ENCODE measurements at places on chromosomes 4 and X. TPM values are rescaled to one million over a fixed set of nuclear protein-coding genes. Genes with fewer than 3 reads are reported as not detected.

Gene IGFBP7
- total RNA-seq = 65.0 TPM

Gene TAF7L
- not detected for total RNA-seq

Gene NAT8L
- total RNA-seq = 5.6 TPM

Gene AWAT2
- total RNA-seq = 0.23 TPM

Gene ATP1B4
- not detected for total RNA-seq

Gene GSPT2
- 7.4 TPM for total RNA-seq

Gene XG
- total RNA-seq = not detected

Gene KLB
- total RNA-seq = not detected

- DNase-seq = peak; percentile 6
Measured at GRCh38 chrX:12249997-12250396, 111.7 kb downstream of the FRMPD4 start.

DNA sequence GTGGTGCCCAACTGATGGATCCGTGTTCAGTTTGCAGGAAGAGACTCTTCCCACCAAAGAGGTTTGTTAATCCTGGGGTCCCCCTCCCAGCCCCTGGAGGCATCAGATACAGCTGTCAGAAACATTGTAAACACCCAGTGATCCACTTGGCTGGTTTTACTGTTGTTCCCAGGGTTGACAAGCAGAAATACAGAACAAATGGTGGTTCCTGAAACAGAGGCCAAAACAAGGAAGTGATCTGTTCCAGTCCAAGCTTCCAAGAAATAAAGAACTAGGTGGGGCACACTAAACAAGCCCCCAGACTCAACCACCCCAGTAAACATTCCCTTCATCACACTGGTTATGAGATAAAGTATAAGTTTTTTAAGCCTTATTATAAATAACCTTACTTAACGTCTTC, 1.4 kb downstream of the TMLHE start:
- no peak for DNase-seq

DNA sequence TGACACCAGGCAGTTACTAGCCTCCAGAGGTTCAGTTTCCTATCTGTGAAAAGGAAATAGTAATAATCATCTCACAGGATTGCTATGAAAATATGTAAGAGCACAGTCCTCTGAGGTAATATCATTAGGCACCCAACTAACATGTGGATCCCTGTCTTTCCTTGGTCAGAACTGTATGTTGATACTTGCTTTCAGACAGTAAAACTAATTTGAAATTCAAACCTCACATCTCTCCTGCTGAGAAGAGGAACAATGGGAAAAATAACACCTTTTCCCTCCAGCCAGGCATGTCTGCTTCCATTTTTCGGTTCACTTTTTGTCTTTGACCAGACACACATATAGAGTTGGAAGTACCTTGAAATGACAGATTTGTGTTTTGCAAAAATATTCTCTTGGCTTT, 262.7 kb downstream of the IL15 start:
- DNase-seq = no peak

GRCh38 chr4:41144812-41145211, 69.5 kb downstream of the APBB2 start:
- DNase-seq = no peak

DNA sequence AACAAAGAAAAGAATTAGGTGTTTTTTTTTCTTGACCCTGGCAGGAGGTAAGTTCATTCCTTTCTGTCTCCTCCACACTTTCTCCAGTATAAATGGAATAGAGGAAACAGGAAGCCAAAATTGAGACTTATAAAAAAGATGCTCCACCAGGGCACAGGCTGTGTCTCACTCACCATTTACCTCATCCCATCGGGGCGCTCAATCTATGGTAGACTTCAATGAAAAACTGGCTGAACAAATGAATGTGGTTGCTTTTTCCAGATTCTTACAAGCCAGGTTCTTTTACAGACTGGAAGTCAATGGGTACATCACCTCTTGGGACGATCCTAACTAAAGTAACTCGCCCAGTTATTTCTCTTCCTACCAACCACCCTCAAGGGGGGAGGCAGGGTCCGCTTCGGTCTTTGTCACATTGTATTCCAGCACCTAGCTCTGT, 685 bp downstream of the COMMD8 start:
- DNase-seq = no peak

DNA sequence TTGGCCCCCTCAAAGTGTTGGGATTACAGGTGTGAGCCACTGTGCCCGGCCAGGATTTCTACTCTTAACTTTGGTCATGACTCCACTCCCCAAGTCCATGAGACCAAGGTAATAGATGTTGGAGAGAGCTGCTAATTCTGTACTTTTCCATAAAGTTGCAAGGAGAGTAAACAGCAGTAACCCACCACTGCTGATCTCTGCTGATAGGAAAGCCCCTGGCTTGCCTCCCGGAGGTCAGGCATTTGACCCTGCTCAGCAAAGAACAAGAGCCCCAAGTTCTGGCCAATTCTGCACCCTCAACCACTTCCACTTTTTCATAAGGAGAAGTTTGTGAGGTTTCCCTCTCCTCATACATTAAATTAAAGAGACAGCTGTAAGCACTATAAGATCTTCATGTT, 143.0 kb downstream of the RASL11B start:
- DNase-seq = no peak

- DNase-seq = no peak
Measured at GRCh38 chr4:159017323-159018026, 85.4 kb upstream of the RAPGEF2 start.

DNA sequence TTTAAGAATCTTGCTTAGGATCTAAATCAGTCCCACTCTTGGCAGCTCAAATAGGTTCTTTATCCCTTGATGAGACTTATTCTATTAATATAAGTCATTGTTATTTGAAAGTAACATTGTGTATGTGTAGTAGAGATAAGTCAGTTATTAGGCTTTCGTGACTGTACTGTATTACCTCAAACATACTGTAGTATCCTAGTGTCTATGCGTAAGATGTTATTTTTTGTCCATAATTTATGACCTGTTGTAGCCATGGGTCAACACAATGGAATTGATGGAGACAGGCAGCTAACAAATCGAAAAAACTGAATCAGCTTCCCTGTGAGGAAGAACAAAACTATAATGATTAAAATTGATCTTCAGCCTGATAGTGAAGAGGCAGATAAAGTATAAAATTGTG, 41.8 kb downstream of the CLCN3 start:
- no peak for DNase-seq

DNA sequence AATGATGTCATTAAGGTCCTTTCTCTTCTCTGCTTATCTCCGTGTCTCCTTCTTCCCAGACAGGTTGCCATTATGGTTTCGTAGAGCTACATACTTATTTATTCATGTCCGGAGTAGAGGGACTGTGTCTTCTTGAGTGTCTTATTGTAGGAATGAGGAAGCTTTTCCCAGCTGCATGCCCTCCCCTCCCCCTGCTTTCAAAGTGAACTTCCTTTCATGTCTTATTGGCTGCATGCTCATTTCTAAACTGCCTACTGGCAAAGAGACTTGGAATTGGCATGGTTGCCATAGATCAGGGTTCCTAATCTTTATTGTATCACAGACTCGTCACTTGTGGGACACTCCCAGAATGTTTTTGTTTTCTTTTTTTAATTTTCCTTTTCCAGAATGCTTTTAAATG, 15.4 kb downstream of the VAMP7 start:
- no peak for DNase-seq

- DNase-seq = no peak
Measured at GRCh38 chr4:144298519-144298918, 158.0 kb upstream of the GYPA start.

GRCh38 chr4:153497091-153497531, 31.0 kb downstream of the TMEM131L start:
- peak; percentile 79 for DNase-seq

DNA sequence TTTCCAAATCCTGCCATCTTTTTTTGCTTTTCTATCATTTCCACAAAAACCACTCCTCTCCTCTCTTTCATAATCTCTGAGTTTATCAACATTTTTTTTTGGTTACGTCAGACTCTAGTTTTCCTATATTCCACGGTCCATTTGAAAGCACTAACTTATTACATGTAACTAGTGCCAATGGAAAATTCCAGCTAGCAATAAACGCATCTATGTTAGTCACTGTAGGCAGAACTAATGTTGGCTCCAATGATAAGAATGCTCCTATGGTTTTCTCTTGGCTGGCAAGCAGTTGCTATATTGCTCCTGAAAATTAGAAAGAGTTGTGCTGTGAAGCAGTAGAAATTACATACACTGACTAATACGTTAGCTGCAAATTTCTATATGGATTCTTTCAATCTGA, 634.6 kb upstream of the FTHL17 start:
- DNase-seq = no peak

- DNase-seq = peak; percentile 59
Measured at GRCh38 chrX:9122519-9123245, 88.8 kb upstream of the FAM9B start.

DNA sequence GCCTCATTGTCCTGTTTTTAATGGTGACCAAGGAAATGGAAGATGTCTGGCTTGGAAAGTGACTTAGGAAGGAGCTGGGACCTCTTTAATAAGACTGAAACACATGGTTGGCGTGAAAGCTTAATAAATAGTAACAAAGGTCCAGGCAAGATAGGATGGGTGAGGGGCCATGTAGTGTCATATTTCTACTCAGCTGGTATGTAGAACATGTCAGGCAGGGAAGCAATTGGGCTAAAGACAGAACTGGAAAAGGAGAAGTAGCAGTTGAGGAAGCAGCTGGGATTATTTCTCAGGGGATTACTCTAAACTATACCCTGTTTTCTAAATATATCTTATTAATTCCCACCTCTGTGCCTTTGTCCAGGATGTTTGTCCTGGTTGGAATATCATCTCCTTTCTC, 18.6 kb downstream of the ITGB1BP2 start:
- DNase-seq = no peak

- no peak for DNase-seq
Measured at GRCh38 chr4:147794787-147795413, 63.0 kb downstream of the ARHGAP10 start.

DNA sequence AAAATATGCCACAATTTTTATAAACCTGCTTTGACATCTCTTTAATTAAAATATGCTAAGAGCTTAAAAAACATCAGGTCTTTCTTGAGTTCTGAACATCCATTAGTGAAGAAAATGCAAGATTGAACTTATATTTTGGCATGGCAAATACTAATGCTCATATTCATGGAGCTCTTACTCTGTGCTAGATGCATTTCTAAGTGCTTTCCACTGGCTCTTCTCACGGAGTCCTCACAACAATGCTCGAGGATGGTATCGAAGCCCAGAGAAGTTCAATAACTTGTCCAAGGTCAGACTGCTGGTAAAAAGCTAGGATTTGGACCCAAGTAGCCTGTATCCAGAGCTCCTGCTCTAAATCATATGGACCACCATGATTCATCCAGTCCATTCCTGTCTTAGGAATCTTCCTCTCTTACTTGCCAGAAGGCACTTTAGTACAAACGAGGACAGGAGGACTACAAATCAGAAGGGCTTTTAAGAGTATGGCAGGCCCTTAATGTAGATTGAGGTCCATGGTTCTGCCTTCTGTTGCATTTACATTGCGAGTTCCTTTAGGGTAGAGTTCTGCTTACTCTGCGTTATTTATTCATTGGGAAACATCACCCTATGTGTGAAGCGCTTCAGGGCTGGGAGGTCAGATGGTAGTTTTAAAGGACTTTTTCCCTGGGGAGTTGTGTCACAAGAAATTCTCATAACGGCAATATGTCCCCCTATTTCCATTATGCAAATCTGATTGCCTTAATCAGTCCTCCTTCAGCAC, 199.2 kb downstream of the RASL11B start:
- no peak for DNase-seq

DNA sequence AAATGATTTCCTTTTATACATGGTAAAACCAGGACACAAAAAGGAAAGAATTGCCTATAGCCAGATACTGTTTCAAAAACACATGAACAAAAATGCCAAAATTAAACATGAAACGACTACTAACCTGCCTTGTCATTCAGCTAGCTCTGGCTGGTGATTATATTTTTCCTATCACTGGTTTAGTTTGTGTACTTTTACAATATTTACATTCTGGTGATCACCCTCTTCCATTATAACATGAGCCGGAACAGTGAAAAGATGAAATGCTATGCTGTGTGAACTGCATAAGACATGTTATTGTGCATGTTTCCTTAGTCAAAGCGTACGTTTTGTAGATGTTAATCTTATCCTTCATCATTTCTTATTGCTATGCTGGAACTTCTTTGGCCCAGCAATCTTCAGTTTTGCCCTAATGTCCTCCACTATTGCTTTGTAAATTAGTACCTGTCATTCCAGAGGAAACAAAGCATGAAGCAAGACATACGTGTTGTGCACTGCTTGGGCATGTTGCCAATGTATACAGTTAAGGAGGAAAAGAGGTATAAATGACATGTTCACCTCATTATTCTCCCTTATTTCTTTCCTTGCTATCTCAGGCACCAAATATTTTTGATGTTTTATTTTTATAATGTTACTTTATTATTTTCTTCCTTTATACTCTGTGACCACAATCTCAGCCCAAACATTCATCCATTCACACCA, 386.3 kb downstream of the ARHGAP24 start:
- DNase-seq = no peak

- DNase-seq = peak; percentile 38
Measured at GRCh38 chr4:73901031-73901430, 31.8 kb downstream of the CXCL1 start.

DNA sequence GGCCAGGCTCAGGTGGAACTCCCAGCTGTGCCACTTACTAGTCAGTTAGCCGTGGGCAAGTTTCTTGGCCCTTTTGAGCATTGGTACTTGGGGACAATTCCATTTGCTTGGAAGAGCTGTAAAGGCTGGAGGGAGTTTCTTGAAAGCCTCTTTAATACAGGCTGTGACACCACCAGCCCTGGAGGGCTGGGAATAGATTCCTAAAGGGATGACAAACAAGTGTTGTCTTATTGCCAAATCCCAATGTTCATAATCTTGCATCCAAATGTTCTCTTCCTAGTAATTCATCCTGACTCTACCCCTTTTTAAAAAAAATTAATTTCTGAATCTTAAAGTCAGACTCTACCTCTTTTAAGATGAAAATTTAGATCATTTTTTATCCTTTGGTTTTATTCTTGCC, 14.6 kb upstream of the MED28 start:
- no peak for DNase-seq

DNA sequence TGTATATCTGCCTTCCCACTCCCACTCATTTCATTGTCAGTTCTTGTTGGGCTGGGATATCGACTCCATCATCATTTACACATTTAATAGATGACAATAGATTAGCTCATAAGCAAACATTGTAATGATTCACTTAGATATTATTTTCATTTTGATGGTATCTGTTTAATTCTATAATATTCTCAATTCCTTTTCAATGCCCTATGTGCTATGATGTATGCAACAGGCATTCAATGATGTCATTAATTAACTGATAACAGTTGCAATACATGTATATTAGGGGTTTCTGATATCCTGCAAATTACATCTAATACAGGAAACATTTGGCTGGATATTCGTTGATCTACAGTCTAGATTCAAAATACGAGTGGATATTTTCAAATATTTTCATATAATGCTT, 850.5 kb downstream of the CCSER1 start:
- no peak for DNase-seq

All from HT1080 (cell line).